ENCODE measurements at places on chromosomes 4 and X. TPM values are rescaled to one million over a fixed set of nuclear protein-coding genes. Genes with fewer than 3 reads are reported as not detected.
A peak's percentile ranks its signal among the peaks of the same experiment; 100 is the strongest.

The TMEM185A gene
- 21.8 TPM for total RNA-seq

DNA sequence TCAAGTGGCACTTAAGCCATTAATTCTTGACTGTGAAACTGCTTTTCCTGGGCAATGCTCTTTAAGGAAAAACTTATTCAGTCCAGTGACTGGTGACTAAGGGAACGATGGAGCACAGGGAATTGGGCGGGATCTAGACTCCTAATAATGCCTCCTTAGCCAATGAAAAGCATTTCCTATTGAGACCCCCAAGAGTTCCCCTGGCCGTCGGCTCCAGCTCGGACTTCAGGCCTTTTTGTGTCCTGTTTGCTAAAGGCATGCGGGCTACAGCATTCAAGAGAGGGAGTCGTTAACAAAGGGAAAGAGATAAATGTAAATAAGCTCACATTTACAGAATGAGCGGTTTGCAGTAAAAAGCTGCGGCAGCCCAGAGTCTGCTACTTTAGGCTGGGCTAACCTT, at the start of gene LPAR4:
TSS of gene LPAR4 (plus strand) at position 232 of the 400 bp plus-strand sequence. CDS start 7,150 bp downstream, outside the sequence.
- no peak for DNase-seq

DNA sequence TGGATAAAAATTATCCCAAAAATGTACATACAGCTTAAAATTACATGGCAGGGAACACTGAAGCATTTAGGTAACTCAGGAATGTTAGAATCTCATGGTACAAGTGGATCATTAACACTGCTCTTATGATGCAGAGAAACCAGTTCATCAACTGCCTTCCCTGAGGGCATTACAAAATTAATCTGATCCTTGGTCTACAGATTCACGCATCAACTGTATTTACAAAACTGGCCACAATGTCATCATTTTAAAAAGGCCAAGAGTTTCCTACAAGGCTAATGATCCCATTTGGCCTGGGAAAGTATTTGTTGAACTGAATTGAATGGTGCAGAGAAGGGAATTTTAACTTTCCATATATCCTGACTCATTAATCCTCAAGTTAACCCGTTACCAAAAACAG, 84.6 kb downstream of the TSPAN5 start:
- no peak for DNase-seq

DNA sequence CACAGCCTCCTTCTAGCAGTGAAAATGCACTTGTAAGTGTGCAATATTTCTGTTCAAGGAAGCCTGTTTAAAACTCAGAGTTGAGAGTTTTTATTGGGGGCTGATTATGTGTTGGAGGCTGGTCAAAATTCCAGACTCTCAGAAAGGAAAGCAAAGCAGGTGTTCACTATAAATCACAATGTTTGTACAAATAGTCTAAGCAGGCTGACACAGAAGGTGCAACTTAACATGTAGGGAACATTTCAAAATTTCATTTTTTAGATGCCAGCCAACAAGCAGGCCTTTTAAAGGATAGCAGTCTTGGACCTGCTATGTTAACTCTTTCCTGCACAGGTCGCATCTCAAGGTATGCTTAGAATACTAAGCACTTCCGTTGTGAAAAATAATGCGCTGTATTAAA, 112.3 kb upstream of the IL13RA1 start:
- DNase-seq = no peak

The SPIN4 gene
- total RNA-seq = 6.7 TPM

The PPARGC1A gene
- total RNA-seq = not detected

The TMEM187 gene
- total RNA-seq = 7.4 TPM

The SERTM2 gene
- total RNA-seq = not detected

GRCh38 chr4:168741281-168742173, 244.7 kb downstream of the PALLD start:
- DNase-seq = no peak

GRCh38 chrX:6203462-6204215, 25.0 kb downstream of the NLGN4X start:
- DNase-seq = no peak

The RGN gene
- total RNA-seq = not detected

GRCh38 chr4:138666366-138666765, 349.2 kb upstream of the NOCT start:
- DNase-seq = peak; percentile 49

DNA sequence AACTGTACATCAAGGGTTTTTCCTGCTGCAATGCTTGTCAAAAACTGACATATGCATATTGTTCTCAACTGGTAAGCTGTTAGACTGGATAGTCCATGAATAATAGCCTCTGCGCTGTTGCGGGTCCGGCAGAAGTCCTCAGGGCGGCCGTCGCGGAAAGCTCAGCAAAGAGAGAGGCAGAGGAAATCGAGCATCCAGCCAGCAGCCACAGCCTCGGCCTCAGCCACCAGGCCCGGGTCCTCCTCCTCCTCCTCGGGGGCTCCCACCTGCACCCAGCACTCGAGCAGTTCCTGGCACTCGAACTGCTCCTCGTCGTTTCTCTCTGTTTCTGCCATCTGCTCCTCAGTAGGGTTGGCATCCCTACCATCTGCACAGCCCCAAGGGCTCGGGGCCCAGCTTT, 53.7 kb downstream of the UPRT start:
- no peak for DNase-seq

The SGMS2 gene
- total RNA-seq = not detected

- no peak for DNase-seq
These were observed 23.8 kb downstream of the FLNA start for GRCh38 chrX:154350429-154351182.

The CTAG1B gene
- total RNA-seq = not detected

The NHSL2 gene
- 0.31 TPM for total RNA-seq

GRCh38 chr4:88457307-88458103, 586 bp downstream of the HERC5 start:
- no peak for DNase-seq

GRCh38 chr4:11338956-11339782, 89.5 kb downstream of the HS3ST1 start:
- DNase-seq = no peak

GRCh38 chr4:150475763-150476162, 106.2 kb upstream of the MAB21L2 start:
- no peak for DNase-seq

The STARD8 gene
- 0.31 TPM for total RNA-seq

The SUPT20HL2 gene
- total RNA-seq = not detected

DNA sequence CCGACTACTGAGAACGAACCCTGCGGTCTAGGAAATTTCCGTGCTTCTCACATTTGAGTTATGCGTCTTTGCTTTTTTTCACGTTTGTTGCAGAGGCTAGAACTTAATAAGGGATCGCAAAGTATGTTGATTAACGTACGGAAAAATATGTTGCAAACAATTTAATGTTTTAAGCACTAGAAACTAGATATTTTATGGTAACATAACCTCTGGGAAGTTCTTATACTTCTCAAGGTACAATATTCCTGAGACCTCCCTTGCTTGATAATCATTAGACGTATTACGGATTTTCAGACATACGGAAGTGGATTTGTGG, 639 bp upstream of the PRDM5 start:
- no peak for DNase-seq

DNA sequence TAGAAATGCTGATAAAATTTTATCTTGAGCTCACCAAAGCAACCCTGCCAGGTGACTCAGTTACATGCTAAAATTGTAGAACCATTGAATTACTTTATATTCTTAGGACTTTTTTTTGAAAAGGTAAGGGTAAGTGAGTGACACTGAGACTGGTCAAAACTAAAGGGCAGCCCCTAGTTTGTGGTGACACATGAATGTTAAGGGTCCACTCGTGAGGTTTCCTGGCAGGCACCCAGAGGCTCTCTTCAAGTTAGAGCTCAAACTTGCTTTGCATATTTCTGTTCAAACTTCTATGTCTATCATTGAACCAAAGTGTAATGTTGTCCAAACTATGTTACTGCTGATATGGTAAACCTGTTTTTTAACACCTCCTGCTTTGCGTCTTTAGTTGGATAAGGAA, 30.5 kb downstream of the TMPRSS11D start:
- no peak for DNase-seq

GRCh38 chr4:25347473-25347872, 29.6 kb upstream of the ANAPC4 start:
- no peak for DNase-seq

The ATP6AP2 gene
- total RNA-seq = 69.2 TPM

The FAM184B gene
- not detected for total RNA-seq

DNA sequence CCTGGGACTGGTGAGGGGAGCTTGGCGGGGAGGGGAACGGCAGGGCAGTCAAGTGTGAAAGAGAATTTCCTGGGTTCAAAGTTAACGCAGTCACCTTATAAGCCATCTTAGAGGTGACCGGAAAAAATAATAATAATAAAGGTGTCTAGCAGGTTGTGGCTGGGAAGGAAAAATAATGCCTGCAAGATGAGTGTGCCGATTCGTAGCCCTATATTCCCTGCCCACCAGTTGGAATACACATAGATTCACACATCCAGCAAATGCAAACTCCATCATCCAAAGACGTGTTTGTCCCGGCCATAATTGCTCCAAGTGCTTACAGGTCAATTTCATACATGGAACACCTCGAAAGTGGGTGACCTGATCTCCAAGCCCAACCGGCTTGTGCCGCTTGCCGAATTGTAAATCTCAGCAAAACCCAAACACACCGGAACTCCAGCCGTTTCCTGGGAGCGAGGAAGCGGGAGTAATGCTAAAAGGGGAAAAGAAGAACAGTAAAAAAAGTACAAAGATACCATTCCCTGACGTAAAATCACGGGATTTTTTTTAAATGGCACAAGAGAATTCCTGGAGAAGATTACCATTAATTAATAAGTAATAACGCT, 1.3 kb upstream of the FAT1 start:
- DNase-seq = peak; percentile 50

The ANOS1 gene
- total RNA-seq = 0.06 TPM

The CT45A1 gene
- total RNA-seq = not detected

The NLGN4X gene
- total RNA-seq = not detected

- no peak for DNase-seq
These were observed 293.4 kb upstream of the BOD1L1 start for GRCh38 chr4:13920901-13921300.

- DNase-seq = no peak
These were observed 217.1 kb upstream of the SMIM31 start for GRCh38 chr4:164536814-164537213.

The GCNA gene
- total RNA-seq = 3.2 TPM

The CT45A9 gene
- total RNA-seq = not detected

DNA sequence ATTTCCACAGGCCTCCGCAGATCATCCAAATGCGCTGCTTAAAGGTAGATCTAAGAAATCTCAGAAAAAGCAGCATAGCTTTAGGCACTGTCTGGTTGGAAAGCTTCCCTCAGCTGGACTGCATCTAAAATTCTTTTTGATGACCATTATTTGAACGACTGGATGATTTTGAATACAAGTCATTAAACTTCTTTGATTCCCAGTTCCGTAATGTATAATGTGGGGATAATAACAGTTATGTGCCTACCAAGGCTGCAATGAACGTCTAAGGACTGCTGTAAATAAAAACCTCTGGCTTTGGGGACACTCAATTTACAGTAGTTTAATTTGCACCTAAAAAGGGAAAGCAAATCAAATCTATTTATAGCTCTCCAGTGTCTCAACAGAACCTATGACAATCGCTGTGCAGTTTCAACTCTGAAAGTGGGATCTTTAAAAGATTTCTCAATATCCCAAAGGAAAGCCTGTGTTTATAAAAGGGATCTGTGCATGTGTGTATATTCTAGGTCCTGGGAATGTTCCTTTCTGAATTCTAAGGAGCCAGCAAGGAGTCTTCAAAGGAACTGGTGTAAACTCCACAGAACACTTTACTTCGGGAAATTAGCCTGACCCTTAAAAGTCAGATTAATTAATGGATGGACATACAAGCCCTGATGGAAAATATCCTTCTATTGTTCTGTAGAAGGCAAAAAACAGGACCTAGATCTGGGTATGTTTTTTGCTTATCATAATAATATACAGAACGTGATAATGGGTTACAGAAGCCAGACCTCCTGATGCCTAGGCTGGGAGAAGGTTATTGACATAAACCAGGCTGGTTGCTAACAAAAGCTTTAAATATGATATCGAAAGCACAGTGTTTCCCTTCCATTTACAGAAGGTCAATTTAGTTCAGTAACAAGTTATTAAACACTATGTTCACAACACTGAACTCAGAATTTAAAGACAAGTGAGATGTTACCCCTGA, 53.4 kb downstream of the AFAP1 start:
- DNase-seq = no peak

DNA sequence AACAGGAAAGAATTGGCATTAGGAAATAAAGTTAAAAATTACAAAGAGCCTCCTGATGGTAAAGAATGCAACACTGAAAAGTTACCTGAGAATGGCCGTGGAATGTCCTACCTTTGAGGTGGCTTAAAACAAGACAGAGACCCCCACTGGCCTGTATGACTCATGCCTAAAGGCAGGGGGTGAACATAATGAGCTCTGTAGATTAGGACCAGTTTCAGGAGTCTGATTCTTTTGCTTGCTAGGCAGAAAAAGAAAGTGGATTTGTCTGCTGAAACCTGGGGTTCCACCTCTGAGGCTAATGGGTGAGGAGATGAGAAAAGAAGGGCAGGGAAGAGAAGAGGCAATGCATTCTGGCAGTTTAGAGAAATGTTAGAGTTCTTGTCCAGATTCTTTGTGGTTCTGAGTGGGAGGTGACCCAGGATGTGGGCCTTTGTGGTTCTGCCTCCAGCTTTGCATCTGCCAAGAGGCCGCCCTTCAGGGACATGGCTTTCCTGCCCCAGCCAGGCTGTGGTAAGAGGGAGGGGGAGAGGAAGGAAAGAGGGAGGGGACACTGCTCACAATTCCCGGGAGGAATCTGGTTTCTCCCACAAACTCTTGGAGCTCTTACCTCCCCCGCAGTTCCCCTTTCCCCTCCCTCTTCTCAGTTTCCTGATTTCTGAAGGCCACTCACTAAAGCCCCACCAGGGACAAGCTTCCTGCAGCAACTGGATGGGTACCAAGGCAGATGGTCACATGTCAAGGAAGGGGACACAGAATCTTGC, 109.6 kb downstream of the EFNB1 start:
- no peak for DNase-seq

DNA sequence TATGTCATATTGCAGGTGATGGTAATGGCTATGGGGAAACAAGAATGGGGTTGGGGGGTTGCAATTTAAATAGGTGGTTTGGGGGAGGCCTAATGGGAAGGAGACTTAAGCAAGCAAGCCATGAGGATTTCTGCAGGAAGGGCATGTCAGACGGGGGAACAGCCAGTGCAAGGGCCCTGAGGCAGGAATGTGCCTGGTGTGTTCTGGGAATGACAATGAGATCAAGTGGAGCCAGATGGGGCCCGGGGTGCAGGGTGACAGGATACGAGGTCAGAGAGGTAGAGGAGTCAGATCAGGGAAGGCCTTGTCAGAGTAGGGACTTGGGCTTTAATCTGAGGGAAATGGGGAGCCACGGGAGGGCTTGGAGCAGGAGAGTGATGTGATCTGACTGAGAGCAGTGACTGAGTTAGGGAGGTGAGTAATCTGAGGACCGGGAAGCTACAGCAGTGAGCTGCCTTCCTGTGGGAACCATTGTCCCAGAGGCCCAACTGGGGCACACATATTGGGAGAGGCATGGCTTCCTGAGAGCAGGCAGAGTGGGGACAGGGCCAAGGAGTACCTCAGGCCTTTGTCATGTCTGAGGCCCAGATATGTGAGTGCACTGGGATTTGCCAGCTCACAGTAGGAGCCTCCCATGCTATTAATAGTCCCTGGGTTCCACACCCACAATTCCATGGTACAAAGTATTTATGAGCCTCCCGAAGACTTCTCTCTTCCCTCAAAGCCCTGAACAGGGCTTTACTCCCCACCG, 139.8 kb downstream of the BCOR start:
- DNase-seq = no peak

- no peak for DNase-seq
These were observed 328.6 kb downstream of the PCDH19 start for GRCh38 chrX:100081503-100081902.
